ENCODE measurements at places on chromosomes 3 and 15.

DNA sequence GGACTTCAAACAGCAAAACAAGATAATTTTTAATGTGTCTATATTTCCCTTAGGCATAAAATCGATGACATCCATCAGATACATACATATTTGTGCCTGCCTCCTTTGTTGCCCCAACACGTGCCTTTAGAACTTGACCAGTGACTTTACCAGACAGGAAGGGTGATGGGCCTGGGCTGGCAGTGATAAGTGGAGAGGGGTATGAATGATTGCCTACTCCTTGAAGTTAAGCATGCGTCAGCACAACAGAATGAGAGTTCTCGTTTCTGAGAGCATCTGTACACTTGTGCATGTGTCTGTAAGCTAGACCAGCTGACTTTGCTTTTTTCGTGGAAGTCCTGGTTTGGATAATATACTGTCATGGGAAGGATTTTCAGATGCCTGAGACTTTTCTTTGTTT lies 54.9 kb upstream of the COL6A6 start:
- DNase-seq, result no peak

DNA sequence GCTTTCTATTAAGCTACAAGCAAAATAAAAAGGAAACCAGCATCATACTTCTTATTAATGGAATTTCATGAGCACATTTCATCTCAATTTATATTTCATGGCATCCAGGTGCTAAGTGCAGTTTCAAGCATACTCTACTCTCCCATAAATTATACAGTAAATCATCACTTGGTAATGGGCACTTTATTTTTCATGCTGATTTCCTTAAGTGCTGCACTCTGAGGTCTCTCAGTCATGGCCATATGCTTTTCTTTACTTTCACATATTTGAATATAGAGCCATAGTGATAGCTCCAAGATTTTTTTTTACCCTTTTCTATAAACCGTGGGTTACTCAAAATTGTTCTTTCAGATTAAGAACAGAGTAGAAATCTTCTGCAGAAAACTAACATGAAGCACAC lies 1505.7 kb upstream of the CADM2 start:
- DNase-seq, result no peak

GRCh38 chr3:136171097-136171542 lies 25.0 kb downstream of the MSL2 start:
- no peak for DNase-seq

DNA sequence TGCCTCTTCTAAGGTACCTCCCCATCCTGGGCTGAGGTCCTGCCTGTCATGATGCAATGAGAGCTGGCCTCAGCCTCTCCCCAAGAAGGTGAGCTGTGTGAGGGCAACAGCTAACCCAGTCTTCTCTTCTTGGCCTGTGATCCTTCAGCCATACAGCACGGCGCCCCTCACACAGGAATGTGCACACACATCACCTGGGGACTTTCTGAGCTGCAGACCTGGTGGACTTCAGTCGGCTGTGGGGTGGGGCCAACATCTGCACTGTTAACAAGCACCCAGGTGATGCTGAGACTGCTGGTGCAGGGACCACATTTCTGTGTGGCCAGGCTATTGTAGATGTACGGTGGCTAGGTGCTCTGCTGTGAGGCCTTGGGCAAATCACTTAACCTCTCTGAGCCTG lies 14.5 kb downstream of the HCN4 start:
- no peak for DNase-seq

DNA sequence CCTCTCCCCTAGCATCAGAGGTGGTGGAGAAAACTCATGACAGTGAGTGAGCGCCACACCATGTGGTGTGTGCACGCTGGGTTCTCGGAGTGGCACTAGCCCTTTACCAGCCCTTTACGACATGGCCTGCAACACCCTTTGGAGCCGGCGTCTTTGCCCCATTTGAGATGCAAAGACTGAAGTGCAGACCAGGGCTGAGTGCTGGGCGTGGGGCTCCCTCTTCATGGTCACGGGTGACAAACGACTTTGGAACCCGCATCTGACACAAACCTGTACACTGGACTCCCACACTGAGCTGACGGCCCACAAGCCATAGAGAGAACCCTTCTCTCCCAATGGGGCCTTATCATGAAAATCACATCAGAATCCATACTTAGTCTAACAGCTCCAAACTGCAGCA lies 76.8 kb upstream of the ALDH1L1 start:
- no peak for DNase-seq

GRCh38 chr3:195921334-195921791 lies 13.0 kb upstream of the TNK2 start:
- DNase-seq, result no peak

GRCh38 chr3:186004209-186004608 lies 66.4 kb upstream of the TRA2B start:
- DNase-seq, result no peak

Measured in stimulated activated CD4-positive, alpha-beta T cell treated with anti-CD3 and anti-CD28 coated beads, Interleukin-4, amount 100 ng/mL, for 48 hours (primary cell).